ENCODE measurements at places on chromosomes 7 and 10.
A peak's percentile ranks its signal among the peaks of the same experiment; 100 is the strongest.

DNA sequence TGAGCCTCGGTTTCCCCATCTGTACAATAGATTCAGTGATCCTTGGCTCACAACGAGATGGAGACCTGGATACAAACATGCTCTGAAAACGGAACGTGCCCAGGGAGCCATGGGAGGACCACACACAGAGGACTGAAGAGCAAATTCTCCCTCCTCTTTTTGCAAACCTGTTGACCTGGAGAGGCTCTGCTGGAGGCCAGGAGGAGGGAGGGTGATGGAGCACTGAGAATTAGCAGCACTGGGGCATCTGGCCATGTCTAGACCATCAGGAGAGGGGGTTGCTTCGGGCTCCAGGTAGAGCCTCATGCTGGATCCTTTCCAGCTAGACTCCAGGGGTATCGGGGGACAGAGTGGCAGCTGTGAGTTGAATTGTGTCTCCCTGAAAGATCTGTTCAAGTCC lies 97.4 kb upstream of the GPR26 start:
- DNase-seq: no peak

DNA sequence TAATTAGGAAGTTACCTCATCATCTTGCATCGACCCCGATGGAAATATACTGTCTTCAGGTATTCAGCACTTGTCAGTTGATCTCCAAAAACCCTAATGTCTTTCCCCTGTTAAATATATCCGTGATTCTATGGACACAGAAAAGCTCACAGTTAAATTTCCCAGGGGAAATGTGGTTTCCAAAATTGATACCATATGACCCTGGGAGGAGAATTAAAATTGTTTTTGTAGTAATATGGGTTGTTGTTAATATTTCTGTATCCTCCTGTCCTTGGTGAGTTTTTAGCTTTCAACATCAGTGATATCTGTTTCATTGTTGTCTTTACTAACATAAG lies 132.1 kb downstream of the CELF2 start:
- DNase-seq: no peak

DNA sequence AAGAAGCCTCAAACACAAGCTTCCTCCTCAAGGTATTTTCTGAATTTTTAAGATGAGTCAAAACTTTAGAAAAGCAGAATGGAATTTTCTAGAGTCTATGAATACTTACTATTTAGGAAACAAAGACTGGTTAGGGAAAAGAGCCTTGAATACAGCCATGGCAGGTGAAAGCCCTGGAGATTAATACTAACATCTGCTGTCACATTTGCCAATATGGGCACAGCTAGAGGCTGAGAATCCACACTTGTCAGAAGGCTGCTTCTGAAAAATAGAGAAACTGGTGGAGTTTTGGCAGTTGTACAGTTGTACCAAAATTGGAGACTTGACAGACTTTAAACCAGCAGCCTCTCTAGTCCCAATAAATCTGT lies 24.3 kb upstream of the CNNM1 start:
- no peak for DNase-seq

DNA sequence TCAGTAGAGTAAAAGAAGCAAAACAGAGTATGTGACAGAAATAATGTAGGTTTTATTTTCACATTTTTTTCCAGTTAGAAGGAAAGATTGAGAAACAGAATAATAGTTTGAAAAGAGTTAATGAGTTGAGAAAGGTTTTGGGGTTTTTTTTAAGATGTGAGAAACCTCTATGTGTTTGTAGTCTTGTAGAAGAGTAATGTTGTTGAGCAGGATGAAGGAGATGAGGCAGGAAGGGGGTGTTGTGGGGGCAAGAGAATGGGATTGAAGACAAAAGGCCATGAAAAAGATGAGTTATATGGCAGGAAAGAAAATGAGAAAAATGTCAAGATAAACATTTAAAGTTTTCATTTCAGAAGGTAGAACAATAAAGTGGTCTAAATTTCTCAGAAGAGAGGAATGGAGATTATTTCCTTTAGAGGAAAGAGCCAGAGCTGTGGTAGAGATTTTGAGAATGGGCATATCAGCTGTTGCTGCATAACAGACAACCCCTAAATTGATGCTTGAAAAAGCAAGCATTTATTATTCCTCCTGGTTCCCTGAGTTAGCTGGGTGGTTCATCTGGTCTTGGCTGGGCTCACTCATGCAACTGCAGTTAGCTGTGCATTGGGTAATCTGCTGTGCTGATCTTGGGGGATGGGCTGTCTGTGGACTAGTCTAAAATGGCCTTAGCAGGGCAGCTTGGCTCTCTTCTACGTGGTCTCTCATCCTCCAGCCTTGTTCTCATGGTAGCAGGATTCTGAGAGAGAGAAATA lies 27.1 kb downstream of the PCGF5 start:
- no peak for DNase-seq

DNA sequence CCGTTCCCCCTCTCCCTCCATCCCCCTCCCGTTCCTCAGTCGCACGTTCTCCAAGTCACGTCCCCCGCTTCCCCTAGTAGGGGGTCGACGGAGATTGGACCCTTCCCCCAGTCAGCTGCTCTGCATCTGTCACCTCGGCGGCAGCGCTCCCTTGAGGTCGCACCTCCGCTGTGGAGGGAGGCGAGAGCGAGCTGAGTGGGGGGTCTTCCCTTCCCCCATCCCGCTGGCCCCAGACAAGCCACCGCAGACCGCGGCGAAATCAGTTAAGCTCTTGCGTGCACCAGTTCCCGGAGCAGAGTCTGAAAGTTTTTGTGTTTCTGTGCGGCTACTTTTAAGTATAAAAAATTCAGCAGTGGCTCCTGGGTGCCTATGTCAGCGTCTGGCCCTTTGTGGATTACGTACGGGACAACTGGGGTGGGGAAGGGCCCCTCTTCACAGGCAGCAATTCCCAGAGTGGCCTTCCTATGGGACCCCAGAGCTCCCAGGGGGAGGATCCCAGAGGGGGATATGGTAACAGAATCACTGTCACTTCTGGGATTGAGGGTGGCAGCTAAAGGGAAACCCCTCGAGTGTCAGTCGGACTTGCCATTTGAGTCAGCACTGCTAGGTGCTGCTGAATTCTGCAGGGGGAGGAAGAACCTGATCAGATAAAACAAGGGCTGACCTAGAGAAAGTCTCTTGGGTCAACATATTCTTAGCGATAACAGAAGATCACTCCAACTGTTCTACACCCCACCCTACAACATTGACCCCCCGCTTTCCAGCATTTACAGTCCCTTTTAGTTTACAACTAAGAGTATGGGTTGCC lies 12.5 kb upstream of the DDIT4 start:
- DNase-seq: no peak

GRCh38 chr7:13044309-13044708 lies 356.9 kb downstream of the ARL4A start:
- no peak for DNase-seq

DNA sequence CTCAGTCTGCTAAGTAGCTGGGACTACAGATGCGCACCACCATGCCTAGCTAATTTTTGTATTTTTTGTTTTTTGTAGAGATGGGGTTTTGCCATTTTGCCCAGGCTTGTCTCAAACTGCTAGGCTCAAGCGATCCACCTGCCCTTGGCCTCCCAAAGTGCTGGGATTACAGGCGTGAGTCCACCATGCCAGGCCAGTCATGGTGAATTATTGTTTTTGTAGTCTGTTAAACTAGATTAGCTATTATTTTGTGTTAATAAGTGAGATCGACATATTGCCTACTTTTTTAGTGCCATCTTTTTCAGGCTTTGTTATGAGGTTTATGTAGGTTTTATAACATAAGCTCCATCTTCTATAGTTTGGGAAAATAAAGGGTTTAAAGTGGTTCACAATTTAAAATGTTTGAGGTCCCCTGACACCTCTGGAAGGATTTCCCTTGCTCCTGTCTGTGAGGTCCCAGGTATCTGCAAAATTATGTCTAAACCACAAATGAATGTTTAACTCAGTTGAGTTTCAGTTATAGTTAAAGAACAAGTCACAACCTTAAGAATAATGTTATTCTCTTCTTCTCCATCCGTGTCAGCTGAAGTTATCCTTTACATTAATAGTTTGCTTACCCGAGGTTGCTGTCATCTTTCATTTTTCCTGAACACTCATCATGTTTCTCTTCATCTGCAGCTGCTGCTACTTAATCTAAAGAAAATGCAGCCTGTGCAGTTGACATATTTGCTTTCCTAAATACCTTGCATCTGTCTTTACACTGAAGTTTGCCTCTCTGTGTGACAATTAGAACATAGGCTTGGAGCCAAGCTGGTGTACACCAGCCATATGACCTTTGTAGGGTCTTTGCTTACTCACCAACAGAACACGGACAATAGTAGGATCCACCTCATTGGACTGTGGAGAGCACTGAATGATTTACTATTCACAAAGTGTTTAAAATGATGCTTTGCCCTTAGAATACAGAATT lies 8.9 kb upstream of the VSTM4 start:
- DNase-seq: no peak

DNA sequence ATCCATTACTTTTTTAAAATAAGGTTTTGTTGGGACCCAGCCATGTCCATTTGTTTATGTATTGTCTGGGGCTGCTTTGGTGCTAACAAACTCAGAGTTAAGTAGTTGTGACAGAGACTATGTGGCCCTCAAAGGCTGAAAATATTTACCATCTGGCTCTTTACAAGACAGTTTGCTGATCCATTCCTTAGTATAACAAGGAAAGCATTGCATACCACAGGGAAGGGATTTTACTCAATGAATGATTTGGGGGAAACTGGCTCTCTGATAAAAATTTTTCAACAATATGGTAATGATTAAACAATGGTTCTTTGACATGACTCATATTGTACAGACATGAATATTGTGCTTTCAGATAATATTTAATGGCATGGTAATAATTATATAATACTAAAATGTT lies 738.1 kb downstream of the KCNMA1 start:
- no peak for DNase-seq

GRCh38 chr7:47852330-47853245 lies 95.7 kb downstream of the PKD1L1 start:
- DNase-seq: no peak

DNA sequence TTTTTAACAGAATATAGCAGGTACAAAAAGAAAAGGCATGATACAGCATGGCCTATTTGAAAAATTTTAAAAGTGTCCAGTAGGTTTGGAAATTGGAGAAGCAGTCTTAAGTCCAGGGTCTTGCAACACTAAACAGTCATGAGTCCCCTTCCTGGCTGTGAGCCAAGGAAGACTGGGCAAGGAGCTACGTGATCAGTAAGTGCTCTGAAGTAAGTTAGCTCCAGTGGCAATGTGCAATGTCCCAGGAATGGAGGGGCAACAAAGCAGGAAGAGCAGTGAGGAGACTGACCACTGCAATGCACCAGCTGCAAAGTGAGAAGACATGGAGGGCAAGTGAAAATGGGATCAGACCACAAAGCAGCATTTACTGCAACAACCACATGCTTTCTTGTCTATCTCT lies 72.9 kb upstream of the GRID1 start:
- peak; percentile 95 for DNase-seq

DNA sequence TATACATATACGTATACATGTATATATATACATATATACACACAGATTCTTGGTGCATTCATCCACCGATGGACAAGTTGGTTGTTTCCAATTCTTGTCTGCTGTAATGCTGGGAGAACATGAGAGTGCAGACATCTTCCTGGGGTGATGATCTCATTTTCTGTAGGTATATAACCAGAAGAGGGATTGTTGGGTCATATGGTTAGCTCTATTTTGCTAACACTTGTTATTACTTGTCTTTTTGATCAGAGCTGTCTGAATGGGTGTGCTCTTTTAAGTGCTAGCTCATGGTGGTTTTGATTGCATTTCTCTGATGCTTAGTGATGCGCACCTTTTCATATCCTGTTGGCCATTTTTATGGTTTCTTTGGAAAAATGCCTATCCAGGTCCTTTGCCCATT lies 106.4 kb downstream of the TAX1BP1 start:
- no peak for DNase-seq

DNA sequence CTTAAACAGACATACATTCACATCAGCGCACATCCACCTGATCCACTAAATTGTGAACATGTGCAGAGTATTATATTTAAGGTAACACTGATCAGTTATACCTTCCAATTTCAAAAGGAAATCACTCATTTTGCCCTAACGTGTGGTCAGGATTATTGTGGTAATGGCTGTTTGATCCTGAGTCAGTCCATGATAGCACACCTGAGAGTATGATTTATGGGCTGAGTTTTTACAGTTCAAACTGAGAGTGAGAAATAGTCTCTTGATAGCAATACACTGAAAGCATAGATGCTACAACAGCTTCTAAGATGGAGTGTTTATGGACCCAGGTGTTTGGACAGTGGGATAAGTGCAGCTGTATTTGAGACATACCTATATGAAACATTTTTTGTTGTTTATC lies 96.7 kb downstream of the KIF20B start:
- no peak for DNase-seq

DNA sequence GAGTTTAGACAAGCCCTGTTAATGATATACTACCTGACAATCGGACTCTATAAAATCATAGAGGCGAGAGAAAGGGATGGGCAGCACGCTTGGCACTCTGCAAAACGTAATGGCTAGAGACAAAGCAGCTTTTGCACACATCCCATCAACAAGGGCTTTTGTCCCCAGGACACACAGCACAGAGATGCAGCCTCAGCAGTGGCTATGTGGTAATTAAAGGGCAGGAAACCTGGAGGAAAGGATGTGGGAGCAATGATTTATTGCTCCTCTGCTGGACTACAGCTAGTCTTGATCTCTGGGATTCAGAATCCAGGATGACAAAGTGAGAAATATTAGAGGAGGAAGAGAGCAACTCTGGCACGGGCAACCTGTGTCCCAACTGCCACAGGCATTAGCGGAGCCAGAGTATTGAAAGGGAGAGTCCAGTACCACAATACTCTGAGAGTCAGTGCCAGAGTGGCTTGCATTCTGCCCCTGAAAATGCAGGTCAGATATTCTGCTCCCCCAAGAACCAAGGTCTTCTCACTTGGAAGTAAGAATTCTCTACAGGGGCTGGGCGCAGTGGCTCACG lies 96.5 kb downstream of the ARMH3 start:
- no peak for DNase-seq

DNA sequence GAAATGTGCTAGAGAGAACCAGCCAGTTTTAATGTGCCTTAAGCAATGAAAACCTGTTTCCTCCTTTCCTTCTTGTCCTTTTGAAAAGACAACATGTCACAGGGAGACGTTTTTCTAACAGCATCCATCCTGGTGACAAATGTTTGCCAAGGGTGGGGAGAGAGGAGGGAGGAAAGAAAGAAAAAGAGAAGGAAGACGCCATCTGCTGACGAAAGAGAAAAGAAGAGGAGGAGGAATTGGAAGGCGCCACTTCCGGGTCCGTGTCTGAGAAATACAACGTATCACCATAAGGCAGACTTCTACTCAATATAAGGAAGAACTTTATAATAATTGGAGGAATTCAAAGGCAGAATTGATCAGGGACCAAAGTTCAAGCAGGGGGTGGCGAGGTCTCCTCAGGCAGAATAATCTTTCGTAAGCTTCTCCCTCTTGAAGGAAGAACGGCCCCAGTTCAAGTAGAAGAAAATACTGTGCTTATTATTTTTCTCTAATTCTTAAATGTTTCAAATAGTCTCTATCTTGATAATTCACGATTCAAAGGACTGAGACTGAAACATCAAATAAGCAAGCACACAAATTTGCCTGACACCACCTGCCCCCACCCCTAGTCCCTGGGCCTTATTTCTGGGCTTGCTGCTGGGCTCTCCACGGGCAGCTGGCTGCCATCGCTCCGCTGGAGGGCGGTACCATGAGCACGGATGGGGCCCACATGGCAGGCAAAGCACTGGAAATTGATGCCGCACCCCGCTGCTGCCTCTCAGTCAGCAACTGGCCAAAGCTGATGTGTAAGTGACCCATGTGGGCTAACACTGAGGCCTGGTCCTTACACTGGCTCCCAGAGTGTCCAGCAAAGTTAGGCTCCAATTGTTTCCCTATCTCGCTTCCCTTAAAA lies 273.7 kb upstream of the KLF14 start:
- DNase-seq: no peak

GRCh38 chr10:114279901-114280644 lies 41.0 kb downstream of the VWA2 start:
- DNase-seq: no peak
